CD4-positive, CD25-positive, alpha-beta regulatory T cell (primary cell): ENCODE measurements at places on chromosomes 4 and X. TPM values are rescaled to one million over a fixed set of nuclear protein-coding genes. Genes with fewer than 3 reads are reported as not detected.

Gene SLC6A14
- not detected for total RNA-seq

- DNase-seq = no peak
Measured at GRCh38 chr4:120446051-120446567, 379.5 kb upstream of the MAD2L1 start.

- no peak for DNase-seq
Measured at GRCh38 chr4:145723336-145723735, 43.4 kb downstream of the C4orf51 start.

Gene SMIM10L2A
- 0.42 TPM for total RNA-seq

GRCh38 chr4:15333692-15334633 is 93.9 kb upstream of the C1QTNF7 start:
- no peak for DNase-seq

GRCh38 chr4:164488114-164488513 is 265.8 kb upstream of the SMIM31 start:
- DNase-seq = no peak

GRCh38 chr4:16869594-16870245 is 28.7 kb downstream of the LDB2 start:
- DNase-seq = no peak
